Activated T-cell treated with anti-CD3 and anti-CD28 coated beads, Interleukin-2, amount 50 U/mL, for 72 hours (primary cell): ENCODE measurements at places on chromosomes 2 and 18.
A peak's percentile ranks its signal among the peaks of the same experiment; 100 is the strongest.

GRCh38 chr2:53727921-53728320, 39.7 kb upstream of the CHAC2 start:
- no peak for DNase-seq

DNA sequence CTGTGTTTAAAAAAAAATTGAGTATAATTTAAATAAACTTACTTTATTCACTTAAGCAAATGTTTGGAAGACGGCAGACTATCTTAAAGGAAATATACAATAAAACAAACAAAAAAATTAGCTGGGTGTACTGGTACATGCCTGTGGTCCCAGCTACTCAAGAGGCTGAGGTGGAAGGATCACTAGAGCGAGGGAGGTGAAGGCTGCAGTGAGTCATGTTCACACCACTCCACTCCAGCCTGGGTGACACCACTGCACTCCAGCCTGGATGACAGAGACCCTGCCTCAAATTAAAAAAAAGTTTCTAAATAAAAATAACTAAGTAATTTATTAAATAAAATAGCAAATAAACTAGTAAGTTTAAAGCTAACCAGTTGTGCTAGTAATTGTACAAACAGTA, 7.5 kb downstream of the PUM2 start:
- DNase-seq, result no peak

- no peak for DNase-seq
Measured at GRCh38 chr2:145909175-145909755, 1389.3 kb upstream of the ZEB2 start.

DNA sequence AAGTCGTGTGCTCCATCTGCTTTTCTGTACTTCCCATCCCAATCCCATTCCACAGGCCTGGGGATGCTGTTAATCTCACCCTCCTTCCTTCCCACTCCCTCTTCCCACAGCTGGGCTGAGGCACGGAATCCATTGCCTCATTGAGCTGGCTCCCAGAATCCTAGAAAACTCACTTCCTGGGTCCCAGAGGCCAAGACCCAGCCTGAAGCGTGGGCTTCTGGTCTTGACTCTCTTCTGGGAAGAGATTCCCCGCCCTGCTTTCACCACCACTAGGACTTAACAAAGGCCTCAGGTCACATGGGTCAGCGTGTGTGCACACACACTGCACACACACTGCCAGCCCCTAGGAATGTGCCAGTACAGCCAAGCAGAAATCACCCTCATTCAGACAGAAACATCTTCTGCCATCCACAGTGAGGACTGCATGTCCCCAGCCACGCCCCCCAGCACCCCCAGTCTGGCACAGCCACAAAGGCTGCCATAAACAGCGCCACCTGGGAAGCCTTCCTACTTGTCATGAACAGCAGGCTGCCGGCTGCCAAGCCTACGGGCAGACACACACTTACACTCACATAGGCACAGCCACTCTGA, 165.8 kb downstream of the TNS1 start:
- DNase-seq, result no peak

DNA sequence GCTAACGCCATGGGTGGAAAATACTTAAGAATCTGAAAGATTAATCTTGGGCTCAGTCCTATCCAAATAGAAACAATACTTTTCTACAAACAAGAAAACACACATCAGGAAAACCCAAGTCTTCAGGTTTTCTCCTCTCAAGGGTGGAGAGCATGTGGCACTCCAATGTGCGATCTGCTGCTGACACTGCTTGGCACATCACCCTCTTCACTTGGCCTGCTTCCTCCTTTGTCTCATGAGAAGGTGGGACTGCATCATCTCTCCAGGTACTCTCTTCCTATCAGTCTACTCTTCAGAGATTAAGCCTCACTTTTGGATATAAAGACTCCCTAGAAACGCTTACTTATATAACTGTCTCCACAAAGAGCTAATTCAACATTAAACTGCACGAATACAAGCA, 26.4 kb downstream of the HDLBP start:
- DNase-seq, result no peak

GRCh38 chr2:218839430-218839829, 7.8 kb upstream of the PRKAG3 start:
- no peak for DNase-seq

DNA sequence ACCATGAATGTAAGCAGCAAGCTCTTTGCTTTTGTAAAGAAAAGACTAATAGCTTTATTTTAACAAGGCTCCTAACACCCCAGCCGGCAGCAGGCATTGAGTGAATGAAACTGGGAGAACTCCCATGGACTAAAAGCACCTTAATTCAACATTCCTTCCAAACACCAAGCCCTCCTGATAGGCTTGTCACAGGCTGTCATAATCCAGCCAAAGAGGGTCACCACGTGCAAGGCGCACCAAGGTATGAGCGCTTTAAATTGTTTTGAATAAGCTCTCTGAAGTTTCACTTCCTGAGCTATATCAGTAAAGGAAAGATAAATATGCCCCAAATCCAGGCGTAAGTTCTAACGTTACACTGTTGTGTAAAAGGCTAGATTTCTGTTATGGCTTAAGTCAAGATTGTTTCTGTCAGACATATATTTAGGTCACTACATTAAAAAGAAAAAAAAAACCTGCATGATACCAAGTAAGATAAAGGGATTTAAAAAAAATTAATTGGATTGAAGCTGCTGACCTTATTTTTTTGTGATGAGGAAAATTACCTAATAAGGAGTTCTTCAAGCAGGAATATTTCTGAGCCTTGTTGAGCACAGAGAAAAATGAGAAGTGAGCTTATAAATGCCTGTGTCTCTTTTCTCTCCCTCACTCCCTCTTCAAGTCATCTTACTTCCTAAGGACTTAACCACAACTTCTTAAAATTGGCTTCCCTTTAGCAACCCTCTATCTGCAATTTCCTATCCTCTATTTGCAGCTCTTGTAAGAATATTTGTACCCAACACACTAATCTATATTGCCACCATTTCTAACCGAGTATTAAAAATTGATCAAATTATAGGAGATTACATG, 136.1 kb upstream of the NRP2 start:
- DNase-seq, result no peak

- no peak for DNase-seq
Measured at GRCh38 chr2:98912221-98912851, 23.7 kb downstream of the CRACDL start.

GRCh38 chr2:215949991-215950404, 63.4 kb downstream of the MREG start:
- DNase-seq, result peak; percentile 5

DNA sequence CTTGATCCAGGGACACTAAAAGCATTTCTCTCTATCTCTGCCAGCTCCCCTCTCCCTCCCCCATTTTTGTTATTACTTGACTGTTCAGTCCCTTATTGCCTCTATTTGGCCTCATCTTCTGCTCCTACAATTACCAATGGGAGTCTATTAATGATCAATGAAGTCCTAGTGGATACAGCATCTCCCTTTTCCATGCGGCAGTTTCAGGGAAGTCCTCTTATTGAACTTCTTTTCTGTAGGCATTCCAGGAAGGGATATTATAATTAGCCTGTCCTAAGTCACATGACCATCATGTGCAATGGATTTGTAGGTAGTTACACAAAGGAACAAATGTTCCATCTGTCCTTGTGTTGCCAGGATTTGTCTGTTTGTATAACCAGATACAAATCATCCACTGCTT, 495.1 kb upstream of the CNTNAP5 start:
- DNase-seq, result no peak

DNA sequence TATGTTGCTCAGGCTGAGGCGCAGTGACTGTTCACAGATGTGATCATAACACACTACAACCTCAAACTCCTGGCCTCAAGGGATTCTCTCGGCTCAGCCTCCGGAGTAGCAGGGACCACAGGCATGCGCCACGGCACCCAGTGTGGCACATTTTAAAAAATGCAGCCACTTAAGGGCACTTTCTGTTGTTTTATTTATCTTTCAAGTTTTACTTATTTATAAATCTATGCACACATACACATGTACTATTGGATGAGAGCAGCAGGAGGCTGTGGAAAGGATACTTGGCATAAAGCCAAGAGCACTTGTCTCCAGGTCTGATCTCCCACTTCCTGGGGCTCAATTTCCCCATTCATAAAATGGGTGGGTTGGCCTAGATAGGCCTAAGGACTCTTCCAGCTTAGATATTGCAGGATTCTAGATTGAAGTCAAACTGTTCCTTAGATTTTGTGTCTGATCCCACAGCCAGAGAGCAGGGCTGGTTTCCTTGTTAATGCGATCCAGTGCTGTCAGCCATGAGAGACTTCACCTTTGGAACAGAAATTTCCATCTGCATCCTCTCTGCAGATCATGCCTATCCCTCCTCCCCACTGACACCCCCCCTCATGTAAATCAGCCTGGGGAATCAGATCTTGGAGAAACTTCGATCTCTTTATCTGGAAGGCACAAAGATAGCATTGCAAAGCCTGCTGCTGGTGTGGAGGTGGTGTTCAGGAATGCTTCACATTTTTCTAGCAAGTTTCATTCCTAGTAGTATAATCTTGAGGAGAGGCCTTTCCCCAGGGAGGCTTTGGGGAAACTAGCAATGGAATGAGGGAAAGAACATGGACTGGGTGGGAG, 24.7 kb downstream of the PCBP1 start:
- DNase-seq, result no peak

GRCh38 chr18:23437357-23438045, 15.6 kb upstream of the RIOK3 start:
- DNase-seq, result peak; percentile 88

GRCh38 chr2:239639421-239640185, 238.8 kb upstream of the HDAC4 start:
- no peak for DNase-seq

GRCh38 chr2:51789918-51790317, 758.0 kb upstream of the NRXN1 start:
- no peak for DNase-seq

DNA sequence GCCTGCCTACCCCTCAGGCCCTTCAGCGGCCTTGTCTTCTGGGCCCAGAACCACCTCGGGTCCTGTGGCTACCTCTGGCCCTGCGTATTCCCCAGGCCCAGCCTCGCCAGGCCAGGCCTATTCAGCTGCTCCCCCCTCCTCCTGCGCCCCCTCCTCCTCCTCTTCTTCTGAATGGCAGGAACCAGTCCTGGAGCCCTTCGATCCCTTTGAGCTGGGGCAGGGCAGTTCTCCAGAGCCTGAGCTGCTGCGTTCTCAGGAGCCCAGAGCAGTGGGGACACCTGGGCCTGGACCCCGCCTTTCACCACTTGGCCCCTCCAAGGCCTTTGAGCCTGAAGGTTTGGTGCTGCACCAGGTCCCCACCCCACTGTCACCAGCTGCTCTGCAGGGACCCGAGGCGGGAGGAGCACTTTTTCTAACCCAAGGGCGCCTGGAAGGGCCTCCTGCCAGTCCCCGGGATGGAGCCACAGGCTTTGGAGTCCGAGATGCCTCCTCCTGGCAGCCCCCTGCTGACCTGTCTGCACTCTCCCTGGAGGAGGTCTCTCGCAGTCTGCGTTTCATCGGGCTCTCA, 14.7 kb downstream of the GAREM2 start:
- DNase-seq, result no peak

DNA sequence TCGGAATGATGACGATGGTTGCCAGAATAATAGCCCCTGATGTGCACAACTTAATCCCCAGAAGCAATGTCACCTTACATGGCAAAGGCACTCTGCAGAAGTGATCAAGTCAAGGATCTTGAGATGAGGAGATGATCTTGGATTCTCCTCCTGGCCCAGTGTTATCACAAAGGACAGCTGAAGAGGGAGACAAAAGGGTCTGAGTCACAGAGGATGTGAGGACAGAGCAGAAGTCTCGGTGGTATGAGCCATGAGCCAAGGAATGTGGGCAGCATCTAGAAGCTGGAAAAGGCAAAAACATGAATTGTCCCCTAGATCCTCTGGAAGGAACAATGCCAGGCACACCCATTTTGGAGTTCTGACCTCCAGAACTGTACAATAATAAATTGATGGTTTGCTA, 358.5 kb downstream of the MYCN start:
- DNase-seq, result no peak

- DNase-seq, result no peak
Measured at GRCh38 chr2:70732766-70733645, 35.0 kb downstream of the ADD2 start.

DNA sequence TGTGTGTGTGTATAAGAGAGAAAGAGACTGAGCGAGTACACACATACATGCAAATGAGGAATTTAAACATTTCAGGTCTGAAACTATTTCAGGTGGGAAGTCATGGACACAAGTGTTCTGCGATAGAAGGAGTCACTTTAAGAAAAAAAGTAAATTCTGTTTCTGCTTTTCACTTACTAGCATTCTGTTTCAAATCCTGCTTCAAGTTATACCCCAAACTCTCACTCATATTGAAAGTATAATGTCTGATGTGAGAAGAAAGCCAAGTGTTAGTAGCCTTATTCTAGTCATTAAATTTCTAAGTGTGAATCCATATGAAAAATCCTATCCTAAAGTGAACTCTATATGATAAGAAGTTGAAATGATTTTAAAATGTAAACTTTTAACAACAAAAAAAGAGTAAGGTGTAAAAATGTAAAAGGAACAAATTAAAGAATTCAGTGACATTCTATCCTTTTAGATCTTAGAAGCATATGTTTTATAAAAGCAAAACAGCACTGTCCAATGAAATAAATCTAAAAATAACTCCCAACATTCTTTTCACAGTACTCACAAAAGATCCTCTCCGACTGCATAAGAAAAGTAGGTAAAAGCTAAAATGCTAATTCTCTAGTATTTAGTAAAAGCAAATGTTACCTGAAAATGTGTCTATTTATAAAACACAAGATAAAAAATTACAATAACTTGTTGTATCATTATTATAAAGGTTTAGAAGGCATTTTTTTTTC, 570.6 kb downstream of the ZEB2 start:
- no peak for DNase-seq

- DNase-seq, result no peak
Measured at GRCh38 chr2:102053096-102053495, 61.3 kb downstream of the IL1R2 start.

DNA sequence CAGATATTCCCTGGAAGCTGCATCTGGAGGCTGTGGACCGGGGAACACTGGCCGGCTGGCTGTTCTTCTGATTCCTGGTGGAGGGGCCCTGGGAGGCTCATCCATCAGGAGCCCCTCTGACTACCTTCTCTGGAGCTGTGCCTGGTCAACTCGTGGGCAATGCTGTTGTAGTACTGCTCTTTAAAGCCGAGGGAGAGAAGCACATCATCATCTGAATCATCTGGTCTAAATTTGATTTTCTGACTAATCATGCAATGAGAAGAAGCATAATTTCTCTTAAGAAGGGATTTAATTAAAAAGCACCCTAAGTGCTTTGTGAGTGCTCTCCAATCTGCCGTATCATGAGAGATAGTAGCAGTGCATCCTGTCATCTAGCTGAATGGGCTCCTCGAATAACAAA, 229.5 kb downstream of the FHOD3 start:
- no peak for DNase-seq
